ENCODE measurements at places on chromosomes 13 and 19. TPM values are rescaled to one million over a fixed set of nuclear protein-coding genes. Genes with fewer than 3 reads are reported as not detected.

The TLE6 gene
- total RNA-seq, result not detected

The PLIN5 gene
- 4.8 TPM for total RNA-seq

The ZNF649 gene
- total RNA-seq, result 33.7 TPM

The ZNF429 gene
- total RNA-seq, result 16.0 TPM

The UNC13A gene
- total RNA-seq, result 6.4 TPM

The CFD gene
- not detected for total RNA-seq

The WASF3 gene
- total RNA-seq, result 79.7 TPM

The KIR3DL1 gene
- not detected for total RNA-seq

The GSX1 gene
- 11.4 TPM for total RNA-seq

The DEDD2 gene
- total RNA-seq, result 20.6 TPM

The SERTM1 gene
- not detected for total RNA-seq

The CYP2B6 gene
- not detected for total RNA-seq

The KLK15 gene
- not detected for total RNA-seq

The NACC1 gene
- total RNA-seq, result 99.4 TPM

The PRTN3 gene
- not detected for total RNA-seq

The TRPC4 gene
- total RNA-seq, result 2.5 TPM

The LILRB3 gene
- not detected for total RNA-seq

The CEACAM19 gene
- 6.1 TPM for total RNA-seq

The FFAR1 gene
- not detected for total RNA-seq

The CCL25 gene
- total RNA-seq, result not detected

The ERICH4 gene
- total RNA-seq, result not detected

The SYNGR4 gene
- not detected for total RNA-seq

The ZNF628 gene
- total RNA-seq, result 15.0 TPM

The CEACAM5 gene
- not detected for total RNA-seq

The ZNF442 gene
- total RNA-seq, result 5.6 TPM

The ZSCAN22 gene
- total RNA-seq, result 6.2 TPM

The PNMA8C gene
- total RNA-seq, result 1.4 TPM

The SF3A2 gene
- 189 TPM for total RNA-seq

The MYO1F gene
- total RNA-seq, result 0.33 TPM

The OR10H1 gene
- not detected for total RNA-seq

The CLEC4G gene
- not detected for total RNA-seq

The LGALS14 gene
- total RNA-seq, result not detected

The RASIP1 gene
- 1.0 TPM for total RNA-seq

The GARIN5A gene
- total RNA-seq, result 1.1 TPM

The ZSCAN18 gene
- total RNA-seq, result 56.6 TPM

Measured in neural crest cell (in vitro differentiated cells).